ENCODE measurements at places on chromosomes 7 and 10.
A peak's percentile ranks its signal among the peaks of the same experiment; 100 is the strongest.

DNA sequence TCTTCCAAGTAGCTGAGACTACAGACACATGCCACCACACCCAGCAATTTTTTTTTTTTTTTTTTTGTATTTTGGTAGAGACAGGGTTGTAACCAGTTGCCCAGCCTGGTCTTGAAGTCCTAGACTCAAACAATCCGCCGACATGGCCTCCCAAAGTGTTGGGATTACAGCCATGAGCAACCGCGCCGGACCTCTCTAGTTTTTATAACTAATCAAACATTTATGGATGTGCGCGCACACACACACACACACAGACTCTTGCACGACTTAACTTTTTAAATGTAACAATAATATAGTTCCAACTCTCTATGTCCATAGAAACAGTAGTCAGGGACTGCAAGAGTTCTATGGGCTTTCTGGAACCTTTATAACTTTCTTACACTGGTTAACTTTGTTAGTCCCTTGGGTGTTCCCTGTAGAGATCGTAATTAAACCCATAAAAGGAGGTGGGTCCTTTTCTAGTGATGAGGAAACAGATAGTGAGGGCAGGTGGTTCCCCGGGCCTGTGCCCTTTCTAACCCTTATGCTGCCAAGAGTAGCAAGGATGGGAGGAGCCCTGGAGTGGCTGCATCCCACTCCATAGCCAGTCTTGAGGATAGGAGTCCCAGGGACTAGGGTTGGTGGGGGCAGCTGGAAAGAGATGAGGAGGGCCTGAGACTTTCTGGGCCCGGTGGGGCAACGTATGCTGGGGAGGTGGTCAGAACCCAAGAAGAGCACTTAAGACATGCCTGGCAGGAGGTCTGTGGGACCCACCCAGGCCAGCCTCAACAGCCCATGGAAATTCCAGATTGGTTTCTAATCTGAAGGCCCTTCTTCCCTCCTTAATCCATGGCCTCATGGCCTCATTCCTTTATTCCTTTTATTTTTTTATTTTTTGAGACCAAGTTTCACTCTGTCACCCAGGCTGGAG lies 8.6 kb downstream of the MARVELD1 start:
- no peak for DNase-seq

DNA sequence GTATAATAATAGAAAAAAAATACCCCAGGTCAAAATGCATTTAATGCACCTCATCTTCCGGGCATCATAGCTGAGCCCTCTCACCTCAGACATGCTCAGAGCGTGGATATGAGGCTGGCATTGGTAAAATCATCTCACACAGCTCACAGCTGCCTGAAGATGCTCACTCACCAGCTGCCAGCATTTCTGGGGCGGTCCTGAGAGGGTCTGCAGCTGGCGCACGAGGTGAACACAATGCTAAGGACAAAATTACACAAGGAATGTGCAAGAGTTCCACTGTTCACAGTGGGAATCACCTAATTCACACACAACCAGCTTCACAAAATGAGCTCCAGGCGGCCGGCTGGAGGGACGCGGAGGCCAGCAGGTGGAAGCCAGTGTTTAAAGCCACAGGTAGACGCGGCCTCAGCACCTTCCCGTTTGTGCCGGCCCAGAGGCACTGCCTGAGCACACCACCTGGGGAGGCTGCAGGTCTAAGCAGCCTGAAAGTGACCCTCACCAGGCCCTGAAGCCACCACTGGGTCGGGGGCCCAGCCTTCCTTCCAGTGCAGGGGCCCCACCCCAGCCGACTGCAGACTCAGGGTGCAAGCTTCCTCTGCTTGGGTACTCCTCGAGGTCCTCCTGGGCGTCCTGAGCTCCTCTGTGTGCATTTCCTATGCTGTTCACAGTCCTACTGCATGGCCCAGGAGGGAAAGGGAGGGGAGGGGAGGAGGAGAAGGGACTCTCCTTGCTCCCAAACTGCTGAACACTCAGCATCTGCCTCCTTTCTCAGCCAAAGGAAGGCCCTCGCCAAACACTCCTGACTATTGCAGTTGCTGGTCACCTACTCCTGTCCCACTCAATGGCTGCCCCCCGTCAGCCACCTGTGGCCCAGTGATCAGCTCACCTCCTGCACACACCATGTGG lies 61.2 kb upstream of the FAM20C start:
- no peak for DNase-seq

DNA sequence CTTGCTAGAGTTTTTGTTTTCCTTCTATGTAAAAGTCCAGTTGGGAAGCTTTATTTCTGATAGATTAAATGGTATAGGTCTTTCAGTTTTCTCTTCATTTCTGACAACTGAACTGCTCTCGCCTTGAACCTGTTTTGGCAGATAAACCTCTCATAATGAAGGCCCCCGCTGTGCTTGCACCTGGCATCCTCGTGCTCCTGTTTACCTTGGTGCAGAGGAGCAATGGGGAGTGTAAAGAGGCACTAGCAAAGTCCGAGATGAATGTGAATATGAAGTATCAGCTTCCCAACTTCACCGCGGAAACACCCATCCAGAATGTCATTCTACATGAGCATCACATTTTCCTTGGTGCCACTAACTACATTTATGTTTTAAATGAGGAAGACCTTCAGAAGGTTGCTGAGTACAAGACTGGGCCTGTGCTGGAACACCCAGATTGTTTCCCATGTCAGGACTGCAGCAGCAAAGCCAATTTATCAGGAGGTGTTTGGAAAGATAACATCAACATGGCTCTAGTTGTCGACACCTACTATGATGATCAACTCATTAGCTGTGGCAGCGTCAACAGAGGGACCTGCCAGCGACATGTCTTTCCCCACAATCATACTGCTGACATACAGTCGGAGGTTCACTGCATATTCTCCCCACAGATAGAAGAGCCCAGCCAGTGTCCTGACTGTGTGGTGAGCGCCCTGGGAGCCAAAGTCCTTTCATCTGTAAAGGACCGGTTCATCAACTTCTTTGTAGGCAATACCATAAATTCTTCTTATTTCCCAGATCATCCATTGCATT lies 27.1 kb downstream of the MET start:
- no peak for DNase-seq

- no peak for DNase-seq
Observed at GRCh38 chr7:90320801-90321494, at the start of gene FAM237B. Gene FAM237B (minus strand): TSS chr7:90321304. CDS start chr7:90319748, 1,556 bp downstream.

DNA sequence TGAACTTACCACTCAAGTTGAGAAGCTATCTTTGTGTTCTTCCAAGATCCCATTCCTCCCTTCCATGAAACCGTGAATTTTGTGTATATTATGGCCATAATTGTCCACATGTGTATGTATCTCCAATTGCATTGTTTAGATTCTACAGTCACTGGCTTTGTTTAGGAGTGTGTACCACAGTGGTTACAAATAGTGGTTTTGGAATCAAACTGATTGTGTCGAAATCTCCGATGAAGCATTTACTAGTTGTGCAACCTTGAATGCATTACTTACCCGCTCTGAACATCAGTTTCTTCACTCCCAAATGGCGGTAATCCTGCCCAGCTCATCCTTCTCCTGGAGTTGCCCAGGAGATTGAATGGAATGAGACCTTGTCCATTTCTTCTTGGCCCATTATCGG lies 145.0 kb upstream of the ZNF32 start:
- peak; percentile 84 for DNase-seq

GRCh38 chr7:417973-418601 lies 101.6 kb downstream of the PDGFA start:
- no peak for DNase-seq

DNA sequence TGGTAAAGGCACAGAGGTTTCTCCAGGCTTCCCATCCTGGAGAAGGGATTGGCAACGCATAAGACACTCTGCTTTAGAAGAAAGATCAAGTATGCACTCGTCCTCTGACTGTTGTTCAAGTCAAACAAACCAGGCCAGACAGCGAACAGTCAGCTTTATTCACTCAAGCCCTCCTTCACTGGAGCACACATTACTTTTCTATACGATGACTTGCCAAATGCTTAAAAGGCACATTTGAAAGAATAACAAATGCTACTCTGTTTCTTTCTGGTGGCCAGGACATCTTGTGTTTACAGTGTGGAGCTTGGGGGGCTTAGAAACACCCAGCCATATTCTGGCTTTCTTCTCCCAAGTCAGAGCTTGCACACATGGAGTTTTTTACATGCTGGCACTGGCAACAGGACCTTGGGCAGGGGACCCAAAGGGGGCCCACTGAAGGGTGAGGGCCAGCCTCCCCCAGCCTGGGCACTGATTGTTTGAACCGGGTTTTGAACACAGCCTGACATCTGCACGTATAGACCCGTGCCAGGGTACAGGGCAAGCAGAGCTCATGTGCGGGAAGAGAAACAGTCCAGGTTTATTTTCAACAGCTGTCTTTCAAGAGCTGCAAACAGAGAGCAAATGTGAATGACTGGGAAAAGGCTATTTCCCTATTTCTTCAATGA lies 33.3 kb upstream of the FGFR2 start:
- DNase-seq: no peak

GRCh38 chr7:228610-229009 lies 36.2 kb downstream of the FAM20C start:
- DNase-seq: no peak

DNA sequence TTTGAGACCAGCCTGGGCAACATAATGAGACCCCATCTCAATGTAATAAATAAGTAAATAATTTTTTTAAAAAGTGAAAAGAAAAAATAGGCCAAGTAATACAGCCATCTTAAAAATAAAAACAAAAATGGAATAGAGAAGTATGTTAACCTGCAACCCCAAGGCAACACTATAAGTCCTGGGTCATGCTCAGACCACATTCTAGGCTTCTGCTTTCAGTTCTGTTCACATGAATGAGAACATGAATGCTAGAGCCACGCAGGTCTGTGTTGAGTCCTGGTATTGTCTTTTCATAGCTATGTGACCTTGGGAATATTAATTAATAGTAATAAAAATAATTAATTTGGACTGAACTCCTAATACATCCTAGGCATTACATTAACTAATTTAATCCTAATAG lies 284.0 kb downstream of the AUTS2 start:
- peak; percentile 74 for DNase-seq

DNA sequence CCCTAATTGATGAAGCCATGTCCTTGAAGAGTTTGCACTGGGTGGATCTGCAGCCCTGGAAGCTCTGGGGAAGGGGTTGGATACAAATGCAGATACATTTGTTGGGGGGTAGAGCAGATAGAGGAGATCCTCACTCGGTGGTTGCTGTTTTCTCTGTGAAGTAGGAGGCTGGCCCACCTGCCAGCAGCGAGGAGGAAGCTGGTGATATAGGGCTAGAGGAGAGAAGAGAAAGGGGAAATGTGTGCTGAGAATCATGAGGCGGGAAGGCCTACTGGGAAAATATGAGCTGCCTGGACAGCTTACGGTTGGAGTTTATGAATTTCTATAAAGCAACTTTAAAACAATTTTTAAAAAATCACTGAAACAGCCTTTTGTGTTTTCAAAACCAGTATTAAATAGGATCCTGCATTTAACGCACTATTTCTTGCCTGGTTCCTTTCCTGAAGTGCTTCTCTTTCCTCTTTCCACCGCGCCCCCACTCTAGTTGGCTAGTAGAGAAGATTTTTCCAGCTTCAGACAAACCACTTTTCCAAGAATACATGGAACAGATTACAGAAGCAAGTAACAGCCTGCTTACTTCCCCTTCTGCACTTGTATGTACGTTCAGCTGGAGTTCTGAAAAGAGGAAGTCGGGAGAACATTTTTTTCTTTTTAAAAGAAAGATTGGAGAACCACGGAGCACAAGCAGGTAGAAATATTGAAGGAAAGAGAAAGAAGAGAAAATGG lies 100.6 kb upstream of the GLCCI1 start:
- peak; percentile 91 for DNase-seq

GRCh38 chr7:47318395-47319182 lies 263.3 kb downstream of the TNS3 start:
- no peak for DNase-seq
